Occipital lobe (tissue), 3 donors: ENCODE measurements at places on chromosomes 12 and 14. TPM values are rescaled to one million over a fixed set of nuclear protein-coding genes. Genes with fewer than 3 reads are reported as not detected.

Gene RD3L
- total RNA-seq, result not detected

GRCh38 chr12:31895449-31896150 lies 63.6 kb upstream of the RESF1 start:
- DNase-seq, result no peak

DNA sequence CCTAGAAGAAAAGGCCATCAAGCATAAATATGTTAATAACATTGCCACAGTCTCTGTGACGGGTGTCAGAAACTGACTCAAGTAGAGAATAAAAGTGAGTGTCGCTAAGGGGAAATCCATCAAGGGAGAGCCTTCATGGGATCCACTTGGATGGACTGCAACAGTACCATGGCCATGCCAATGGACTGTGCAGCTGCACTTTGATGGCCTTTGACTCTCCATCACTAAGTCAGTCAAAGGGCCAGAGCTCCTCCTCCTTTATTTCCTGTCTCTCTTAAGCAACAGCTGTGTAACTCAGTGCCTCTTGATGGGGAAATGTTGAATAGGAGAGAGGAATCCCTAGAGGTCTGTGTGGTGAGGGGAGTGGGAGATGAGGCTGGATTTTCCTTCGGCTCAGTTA lies 335.2 kb downstream of the BMP4 start:
- no peak for DNase-seq

DNA sequence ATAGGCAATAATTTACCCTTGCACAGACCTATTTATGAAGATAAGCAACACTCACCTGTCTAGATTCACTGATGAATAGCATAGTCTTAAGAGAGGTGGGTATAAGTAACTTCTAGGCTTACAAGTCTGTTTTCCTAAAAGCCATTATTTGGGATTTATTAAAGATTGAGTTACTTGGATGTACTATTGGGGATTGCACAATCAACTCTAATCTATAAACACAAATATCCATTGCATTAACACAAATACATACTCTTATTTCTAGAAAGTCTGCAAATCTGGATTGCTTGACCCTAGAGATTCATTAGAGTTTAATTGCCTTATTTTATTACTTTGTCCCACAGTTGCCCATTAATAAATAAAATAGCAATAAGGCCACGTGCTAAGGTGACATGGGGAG lies 148.1 kb upstream of the CCDC198 start:
- no peak for DNase-seq

DNA sequence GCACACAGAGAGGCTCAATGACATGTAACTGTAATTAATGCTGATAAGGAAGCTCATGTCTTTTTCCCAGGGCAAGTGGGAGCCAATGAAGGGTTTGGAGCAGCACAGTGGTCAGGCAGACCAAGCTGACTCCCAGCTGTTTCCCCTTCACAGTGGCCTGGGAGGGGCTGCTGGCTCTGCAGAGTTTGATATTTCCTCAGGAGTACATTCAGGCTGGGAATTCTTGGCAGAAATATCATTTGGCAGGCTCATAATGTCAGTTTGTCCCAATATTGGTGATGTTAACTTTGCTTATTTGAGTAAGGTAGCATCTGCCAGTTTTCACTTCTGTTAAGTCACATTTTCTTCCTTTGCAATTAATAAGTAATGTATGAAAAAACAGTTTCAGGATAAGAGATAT lies 247.0 kb downstream of the EMP1 start:
- DNase-seq, result no peak

Gene RNASE7
- not detected for total RNA-seq

GRCh38 chr14:104237651-104238423 lies 99.5 kb downstream of the KIF26A start:
- DNase-seq, result no peak

- DNase-seq, result no peak
These were observed 626.1 kb upstream of the NOVA1 start for GRCh38 chr14:27223906-27224305.

DNA sequence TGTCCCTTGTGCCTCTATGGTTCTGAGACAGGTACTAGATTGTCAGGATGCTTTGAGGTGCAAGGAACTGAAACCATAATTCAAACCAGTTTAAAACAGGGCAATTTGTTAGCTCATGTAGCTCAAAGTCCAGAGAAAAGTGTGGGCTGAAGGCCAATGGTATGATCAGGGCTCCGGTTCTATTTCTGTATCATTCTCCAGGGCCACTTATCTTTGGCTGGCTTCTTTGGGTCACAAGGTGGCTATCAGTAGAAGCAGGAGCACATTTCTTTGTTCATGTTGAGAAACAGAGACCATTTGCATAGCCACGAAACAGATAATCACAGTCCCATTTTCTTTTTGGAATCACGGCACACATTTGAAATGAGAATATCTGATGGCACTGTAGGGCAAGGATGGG lies 294.9 kb downstream of the ETNK1 start:
- DNase-seq, result no peak

DNA sequence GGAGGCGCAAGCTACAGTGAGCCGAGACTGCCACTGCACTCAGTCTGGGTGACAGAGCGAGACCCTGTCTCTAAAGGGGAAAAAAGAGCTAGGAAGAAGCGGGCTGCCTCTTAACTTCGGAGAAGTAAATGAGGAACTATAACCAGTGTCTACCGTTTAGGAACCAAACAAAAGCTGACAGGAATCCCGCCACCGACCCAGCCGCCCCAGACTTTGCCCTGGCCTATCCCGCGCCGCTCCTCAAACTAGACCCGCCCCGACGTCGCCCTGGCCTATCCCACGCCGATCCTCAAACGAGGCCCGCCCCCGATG lies 568 bp upstream of the SIVA1 start:
- no peak for DNase-seq

Gene ESRRB
- 0.31 TPM for total RNA-seq

Gene B3GNT4
- 7.2 TPM for total RNA-seq

Gene ARL1
- total RNA-seq, result 38.4 TPM

DNA sequence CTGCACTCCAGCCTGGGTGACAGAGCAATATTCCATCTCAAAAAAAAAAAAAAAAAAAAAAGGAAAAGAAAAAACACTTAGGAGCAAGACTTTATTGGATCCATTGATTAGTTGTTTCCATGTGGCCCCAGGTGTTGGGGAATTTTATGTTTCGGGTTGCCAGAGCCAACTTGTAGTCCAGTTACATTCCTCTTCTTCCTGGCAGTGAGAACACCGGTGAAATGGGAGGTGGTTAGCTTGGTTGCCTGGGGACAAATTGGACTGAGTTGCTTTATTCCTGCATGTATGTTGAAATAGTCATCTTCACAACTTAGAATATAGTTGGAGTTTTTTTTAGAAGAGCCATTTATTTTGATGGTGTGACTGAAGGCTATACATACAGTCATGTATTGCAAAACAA lies 12.6 kb downstream of the RCOR1 start:
- DNase-seq, result no peak

- no peak for DNase-seq
These were observed 2.6 kb downstream of the NT5DC3 start for GRCh38 chr12:103838254-103838914.

Gene IKZF4
- 5.5 TPM for total RNA-seq

- no peak for DNase-seq
These were observed 18.2 kb downstream of the ACVRL1 start for GRCh38 chr12:51925346-51926063.

DNA sequence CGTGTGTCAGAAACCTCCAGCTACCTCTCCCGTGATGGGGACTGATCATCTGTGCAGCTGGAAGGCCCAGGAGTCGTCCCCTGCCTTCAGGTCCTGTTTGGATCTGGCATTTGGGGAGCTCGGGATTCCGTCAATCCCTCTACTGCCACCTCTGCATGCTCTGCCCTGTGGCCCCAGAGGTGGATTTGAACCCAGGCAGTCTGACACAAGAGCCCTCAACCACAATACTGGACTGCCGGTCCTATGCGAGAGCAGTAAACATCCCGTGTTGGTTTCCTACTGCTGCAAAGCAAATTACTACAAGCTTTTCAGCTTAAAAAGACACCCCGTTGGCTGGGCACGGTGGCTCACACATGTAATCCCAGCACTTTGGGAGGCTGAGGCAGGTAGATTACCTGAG lies 121.9 kb upstream of the FKBP4 start:
- DNase-seq, result no peak

DNA sequence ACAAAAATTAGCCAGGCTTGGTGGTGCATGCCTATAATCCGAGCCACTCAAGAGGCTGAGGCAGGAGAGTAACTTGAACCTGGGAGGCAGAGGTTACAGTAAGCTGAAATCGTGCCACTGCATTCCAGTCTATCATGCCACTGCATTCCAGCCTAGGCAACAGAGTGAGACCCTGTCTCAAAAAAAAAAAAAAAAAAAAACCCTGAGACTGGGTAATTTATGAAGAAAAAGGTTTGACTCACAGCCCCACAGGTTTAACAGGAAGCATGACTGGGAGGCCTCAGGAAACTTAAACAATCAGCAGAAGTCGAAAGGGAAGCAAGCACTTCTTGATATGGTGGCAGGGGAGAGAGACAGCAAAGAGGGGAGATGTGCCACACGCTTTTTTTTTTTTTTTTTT lies 123.2 kb downstream of the GXYLT1 start:
- no peak for DNase-seq

Gene KERA
- total RNA-seq, result 3.0 TPM

DNA sequence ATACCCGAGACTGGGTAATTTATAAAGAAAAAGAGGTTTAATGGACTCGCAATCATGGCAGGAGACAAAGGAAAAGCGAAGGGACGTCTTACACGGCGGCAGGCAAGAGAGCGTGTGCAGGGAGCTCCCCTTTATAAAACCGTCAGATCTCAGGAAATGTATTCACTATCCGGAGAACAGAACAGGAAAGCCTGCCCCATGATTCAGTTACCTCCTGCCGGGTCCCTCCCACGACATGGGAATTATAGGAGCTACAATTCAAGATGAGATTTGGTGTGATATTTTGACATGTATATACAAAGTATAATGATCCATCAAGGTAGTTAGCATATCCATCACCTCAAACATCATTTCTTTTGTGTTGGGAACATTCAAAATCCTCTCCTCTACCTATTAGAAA lies 2.3 kb upstream of the CDCA4 start:
- no peak for DNase-seq

DNA sequence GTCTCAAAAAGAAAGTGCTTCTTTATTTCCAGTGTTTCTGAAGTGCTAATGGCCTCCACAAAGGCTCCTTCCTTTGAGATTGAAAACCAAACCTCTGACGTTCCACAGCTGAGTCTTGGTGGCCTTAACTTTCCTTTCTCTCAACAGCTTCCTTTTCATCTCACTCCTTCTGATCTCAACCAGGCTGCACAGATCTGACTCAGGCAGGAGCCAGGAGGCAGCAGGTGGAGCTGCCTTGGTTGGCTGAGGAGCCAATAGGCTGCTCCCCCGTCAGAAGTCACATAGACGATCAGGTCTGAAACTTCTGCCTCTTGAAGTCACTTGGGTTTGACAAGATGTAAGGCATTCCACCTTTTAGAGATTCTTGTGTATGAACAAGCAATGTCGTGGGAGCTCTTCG lies 9.1 kb upstream of the KCNA5 start:
- no peak for DNase-seq

- DNase-seq, result no peak
These were observed 73.1 kb downstream of the NTN4 start for GRCh38 chr12:95717316-95717928.

GRCh38 chr14:59695198-59695597 lies 118.6 kb upstream of the CCDC175 start:
- peak; percentile 23 for DNase-seq

Gene SMIM41
- not detected for total RNA-seq

DNA sequence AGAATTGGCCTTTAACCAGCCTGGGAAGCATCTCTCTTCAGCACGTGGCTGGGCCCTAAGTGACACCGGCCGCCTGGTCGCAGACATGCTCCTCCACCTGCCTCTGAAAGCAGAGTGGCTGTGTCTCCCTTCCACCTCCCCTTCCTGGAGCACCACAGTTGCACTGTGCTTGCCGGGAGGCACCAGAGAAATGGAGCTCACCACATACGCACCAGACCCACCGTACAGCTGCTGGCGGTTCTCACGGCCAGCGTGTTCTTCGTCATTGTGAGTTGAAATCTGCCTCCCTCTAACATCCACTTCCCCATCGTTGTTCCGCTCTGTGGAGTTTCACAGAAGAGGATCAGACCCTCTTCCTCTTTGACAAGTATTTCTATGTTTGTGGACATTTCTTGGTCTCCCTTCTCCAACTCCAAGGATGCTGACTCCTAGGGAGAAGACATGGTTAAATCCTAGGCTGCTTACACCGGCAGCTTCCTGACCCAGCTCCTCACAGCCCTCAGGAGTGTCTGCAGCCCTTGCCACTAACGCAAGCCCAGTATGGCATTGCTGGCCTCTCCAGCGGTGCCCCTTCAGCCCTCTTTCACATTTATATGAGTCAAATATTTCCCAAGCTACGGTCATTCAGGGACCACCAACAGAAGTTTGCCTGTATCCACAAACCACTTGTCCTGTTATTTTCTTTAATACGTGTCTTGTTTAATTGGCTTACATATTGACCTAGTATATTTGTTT lies 11.5 kb upstream of the KRT5 start:
- DNase-seq, result no peak

DNA sequence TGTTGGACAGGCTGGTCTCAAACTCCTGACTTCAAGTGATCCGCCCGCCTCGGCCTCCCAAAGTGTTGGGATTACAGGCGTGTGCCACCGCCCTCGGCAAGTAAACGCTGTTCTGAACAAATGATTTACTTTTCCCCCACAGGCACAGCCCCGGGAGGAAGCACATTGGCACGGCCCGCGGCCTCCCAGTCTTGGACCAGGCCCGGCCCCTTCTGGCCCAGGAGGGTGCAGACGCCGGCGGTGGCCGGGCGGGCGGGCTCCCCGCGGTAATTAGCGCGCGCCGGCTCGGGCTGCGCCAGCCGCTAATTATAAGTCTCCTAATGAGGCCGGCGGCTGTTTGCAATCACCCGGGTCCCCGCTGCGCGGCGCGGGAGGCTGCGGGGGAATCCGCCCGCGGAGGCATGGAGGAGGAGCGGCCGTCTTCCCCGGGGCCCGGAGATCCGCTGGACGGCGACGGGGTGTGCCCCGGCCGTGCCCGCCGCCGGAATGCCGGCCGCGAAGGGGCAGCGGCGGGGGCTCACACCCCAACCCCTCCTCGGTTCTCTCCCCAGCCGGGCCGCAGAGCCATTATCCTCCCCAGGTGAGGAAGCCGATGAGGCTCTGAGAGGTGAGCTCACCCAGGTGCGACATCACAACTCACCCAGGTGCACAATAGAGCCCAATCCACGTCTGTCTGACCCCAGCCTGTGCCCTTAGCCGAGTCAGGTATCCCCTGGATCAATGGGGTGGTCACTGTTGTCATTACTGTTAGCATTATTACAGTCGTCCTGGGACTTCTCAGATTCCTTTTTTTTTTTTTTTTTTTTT lies 3.3 kb upstream of the POP5 start:
- peak; percentile 34 for DNase-seq

DNA sequence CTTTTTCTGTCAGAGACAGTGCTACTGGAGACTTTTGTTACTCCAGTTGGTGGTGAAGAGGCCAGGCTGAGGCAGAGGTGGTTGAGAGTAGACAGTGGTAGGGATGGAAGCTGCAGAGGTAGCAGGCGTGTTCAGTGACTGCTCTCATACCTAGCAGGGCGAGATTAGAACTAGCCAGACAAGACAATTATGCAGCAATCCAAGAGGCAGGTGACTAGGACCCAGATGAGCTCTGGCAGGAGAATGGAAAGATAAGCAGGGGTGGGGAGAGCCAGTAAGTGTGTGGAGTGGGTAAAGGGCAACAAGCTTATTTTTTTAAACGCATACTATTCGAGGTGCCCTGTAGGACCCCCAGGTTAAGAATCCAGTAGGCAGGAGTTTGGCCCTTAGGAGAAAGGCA lies 4.8 kb downstream of the PPP1R36 start:
- no peak for DNase-seq

Gene ANKS1B
- 452 TPM for total RNA-seq

- DNase-seq, result no peak
These were observed 20.3 kb upstream of the SERPINA6 start for GRCh38 chr14:94343238-94344005.

GRCh38 chr14:92425101-92425500 lies 88.5 kb upstream of the RIN3 start:
- DNase-seq, result no peak
